ENCODE measurements at places on chromosomes 7 and 10. TPM values are rescaled to one million over a fixed set of nuclear protein-coding genes. Genes with fewer than 3 reads are reported as not detected.

GRCh38 chr10:78903341-78903940 is 165.3 kb upstream of the ZMIZ1 start:
- DNase-seq, result no peak

- no peak for DNase-seq
Observed at GRCh38 chr7:131511774-131512535, 44.5 kb downstream of the PODXL start.

DNA sequence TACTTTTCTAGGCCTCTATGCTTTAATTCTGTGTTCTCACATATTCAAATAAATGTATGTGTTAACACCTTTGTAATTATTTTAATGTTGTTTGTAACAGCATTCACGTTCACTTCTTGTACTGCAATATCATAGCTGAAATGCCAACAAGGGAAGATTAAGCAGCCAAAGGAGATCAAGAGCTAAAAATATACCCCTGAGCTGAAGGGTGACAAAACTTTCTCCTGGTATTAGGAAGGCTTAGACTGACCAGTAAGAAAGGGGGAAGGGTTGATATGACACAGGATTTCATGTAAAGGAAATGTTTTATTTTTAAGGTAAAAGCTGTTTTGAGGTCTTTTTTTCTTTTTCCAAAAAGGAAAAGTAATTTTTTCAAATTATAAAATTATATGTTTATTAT is 40.4 kb upstream of the VDAC2 start:
- DNase-seq, result no peak

DNA sequence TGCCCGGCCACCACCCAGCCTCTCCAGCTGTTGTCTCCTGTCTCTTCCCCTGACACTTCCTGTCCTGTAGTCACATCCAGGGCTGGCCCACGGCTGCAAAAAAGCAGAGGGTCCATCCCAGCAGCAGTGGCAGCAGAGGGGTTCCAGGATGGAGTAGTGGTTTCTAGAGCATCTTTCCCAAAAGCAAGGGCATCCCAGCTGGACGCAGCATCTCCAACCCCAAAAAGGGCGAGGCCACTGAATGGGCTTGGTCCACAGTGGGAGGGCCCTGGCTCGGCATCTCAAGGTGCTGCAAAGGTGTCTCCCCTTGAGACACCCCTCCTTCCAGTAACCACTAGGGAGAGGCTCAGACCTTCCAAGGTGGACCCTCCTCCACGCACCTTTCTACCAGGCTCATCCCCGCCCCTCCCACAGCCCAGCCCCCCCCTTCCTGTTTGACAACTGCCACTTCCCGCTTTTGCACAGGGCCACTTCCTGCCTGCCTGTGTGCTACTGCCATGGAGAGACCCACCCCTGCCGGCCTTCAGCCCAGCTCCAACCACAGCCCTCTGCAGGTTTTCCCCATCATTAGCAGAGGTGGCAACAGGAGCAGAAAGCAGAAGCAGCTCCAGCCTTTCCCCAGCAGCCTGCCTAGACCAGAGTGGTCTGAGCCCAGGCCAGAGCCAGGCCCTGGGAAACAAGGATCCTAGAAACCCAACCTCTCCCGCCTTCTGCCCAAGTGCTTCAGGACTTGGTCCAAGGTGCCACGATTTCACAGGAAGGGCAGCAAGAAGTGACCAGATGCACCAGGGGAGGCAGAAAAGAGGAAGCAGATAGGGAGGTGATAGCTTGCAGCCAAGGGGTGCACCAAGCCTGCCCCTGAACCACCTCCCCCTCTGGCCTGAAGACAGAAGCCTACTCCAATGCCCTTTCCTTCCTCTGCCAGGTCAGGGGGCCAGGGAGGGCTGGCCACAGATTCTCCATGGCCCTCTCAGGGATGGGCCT is 8.6 kb downstream of the CAMK2G start:
- peak; percentile 75 for DNase-seq

DNA sequence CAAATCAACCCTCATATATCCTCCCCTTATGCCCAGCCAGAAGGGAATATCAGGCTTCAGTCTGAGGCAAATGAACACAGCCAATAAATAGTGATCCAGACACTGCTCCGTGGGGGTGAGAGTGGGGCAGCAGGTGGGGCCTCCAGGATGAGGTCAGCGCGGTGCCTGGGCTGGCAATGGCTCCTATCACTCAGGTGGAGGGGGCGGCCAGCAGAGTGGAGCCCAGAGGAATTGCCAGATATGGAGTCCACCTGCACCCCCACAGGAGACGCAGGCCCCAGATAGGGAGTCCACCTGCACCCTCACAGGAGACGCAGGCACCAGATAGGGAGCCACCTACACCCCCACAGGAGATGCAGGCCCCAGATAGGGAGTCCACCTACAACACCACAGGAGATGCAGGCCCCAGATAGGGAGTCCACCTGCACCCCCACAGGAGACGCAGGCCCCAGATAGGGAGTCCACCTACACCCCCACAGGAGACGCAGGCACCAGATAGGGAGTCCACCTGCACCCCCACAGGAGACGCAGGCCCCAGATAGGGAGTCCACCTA is 78.0 kb upstream of the PPP2R2D start:
- no peak for DNase-seq

GRCh38 chr10:9302140-9302746 is 1247.8 kb downstream of the GATA3 start:
- DNase-seq, result peak; percentile 33

- no peak for DNase-seq
Observed at GRCh38 chr7:69245646-69246045, 352.6 kb upstream of the AUTS2 start.

GRCh38 chr7:135156290-135156689 is 8.4 kb downstream of the TMEM140 start:
- DNase-seq, result no peak

DNA sequence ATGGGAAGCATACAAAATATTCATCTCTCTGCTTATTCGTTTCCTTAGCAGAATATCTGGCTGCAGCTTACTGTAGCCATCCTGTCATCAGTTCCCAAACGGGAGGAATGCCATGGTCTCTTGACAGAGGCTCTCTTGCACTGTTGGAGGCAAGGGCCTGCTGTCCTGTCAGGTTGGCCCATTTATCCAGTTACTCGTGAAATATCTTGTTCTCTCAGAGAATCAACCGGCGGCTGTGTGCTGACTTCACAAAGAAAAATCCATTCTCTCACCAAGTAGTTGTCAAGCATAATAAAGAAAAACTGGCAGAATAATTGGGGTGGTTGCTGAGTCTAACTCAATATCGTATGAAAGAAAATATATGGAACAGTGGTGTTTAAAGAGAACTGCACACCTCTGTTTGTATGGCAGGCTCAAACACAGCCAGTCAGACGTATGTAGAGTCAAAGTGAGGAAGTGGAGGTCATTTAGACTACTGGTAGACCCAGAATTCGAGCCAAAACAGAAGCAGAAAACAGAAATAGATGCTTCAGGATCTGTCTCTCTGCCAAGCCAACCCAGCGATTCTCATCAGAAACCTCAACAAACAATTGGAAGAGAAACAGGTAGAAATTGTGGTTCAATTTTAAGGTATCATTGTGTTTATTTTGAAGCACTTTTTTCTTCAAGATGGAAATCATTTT is 349.2 kb upstream of the PRKCQ start:
- peak; percentile 58 for DNase-seq

GRCh38 chr10:35223016-35223415 is 96.4 kb downstream of the CREM start:
- DNase-seq, result no peak

GRCh38 chr10:80855348-80855971 is 317.8 kb downstream of the SH2D4B start:
- no peak for DNase-seq

DNA sequence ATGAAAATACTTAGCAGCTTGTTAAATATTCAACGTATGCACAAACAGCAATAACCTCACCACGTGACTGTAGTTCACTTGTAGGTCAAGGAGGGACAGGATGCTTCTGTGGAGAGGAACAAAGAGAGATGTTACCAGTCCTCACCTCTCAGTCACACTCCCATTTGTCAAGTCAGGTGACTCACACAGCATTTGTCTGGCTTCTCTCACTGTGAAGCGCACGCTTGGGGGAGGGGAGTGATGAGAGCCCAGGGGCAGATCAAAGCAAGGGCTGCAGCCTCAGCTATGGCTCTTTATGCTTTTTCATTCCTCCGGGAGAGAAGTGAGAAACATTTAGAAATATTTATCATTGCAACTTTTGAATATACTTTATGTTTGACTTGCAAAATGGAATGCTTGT is 2.9 kb upstream of the RBM20 start:
- DNase-seq, result no peak

DNA sequence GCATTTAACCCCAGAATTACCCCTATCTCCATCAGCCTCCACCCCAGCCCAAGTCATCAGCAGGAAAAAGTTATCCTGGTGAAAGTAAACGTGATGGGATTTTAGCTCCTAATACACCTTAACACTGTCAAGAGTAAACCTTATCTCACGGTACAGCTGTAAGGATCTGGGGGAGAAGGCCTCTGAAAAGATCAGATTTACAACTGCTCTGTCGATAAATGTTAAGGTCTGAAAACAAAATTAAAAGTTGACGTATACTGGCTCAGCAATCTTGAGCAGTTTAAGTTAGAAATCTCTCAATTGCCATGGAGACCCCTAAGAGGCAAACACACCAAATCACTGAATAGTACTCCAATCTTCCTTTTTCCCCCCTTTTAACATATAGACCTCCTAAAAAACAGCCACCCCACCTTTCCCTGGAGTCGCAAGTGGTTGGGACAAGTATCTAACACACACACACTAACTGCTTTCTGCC is 6.1 kb downstream of the SKAP2 start:
- DNase-seq, result no peak

GRCh38 chr10:101397140-101397539 is 43.2 kb downstream of the BTRC start:
- DNase-seq, result peak; percentile 2

GRCh38 chr7:37448636-37449361 is at the start of gene ELMO1:
TSS of gene ELMO1 (minus strand) at chr7:37448864. CDS start at chr7:37342690, 106,174 bp downstream.
- DNase-seq, result peak; percentile 85

DNA sequence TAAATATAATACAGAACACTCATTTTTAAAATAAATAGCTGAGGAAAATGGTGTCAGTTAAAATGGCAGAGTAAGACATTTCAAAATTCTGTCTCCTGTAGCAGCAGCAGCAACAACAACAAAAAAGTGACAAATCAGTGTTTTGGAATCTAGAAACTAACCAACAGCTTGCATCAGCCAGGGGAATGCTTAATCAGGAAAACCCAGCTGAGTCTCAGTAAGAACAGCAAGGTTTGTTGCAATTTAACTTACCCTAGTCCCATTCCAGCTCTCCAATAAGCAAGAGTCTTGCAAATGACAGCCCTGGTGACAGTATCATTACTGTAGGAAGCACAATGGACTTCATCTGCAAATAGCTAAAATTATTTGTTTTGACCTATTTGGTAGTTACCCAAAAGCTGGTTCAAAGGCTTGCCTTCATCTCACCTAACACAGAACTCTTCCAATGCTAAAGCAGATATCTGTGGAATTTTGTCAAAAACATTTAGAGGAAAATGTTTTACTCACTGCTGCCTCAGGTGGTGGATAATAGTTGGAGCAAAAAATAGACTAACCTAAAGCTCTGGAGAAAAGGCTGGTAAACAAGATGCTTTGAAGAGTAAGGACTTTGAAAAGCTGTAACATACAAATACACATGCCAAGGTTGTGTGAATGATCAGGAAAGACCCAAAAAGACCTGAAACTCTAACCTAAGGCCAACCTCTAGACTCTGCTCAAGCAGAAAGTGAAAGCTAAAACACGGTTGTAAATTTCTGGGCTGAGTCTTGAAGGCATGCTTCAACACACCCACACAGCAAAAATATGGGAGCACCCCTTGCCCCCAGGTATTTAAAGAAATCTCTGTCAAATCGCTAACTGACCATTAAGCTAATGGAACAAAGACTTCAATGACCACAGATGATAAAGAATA is 9.9 kb upstream of the ARHGAP22 start:
- DNase-seq, result peak; percentile 35

- no peak for DNase-seq
Observed at GRCh38 chr7:31819031-31819430, 132.0 kb downstream of the PPP1R17 start.

DNA sequence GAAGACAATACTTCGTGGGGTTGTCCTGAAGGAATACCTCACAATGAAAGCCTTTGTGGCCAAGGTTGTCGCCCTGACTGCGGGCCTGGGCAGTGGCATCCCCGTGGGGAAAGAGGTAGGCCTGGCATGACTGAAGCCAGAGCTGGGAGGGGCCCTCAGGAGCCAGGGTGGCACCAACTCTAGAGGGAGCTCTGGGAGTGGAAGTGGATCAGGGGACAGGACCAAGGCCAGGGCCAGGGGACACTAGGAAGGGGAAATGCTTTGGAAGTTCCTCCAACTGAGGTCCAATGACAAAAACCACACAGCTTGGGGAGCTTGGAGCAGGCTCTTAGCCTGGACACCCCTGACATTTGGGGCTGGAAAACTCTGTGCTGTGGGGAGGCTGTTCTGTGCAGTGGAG is 5.8 kb downstream of the CLCN1 start:
- peak; percentile 63 for DNase-seq

- no peak for DNase-seq
Observed at GRCh38 chr10:21402606-21403083, 122.8 kb downstream of the SKIDA1 start.

- DNase-seq, result peak; percentile 47
Observed at GRCh38 chr10:103888113-103888841, 29.7 kb downstream of the STN1 start.

GRCh38 chr7:103879928-103880600 is 109.4 kb downstream of the RELN start:
- DNase-seq, result no peak

DNA sequence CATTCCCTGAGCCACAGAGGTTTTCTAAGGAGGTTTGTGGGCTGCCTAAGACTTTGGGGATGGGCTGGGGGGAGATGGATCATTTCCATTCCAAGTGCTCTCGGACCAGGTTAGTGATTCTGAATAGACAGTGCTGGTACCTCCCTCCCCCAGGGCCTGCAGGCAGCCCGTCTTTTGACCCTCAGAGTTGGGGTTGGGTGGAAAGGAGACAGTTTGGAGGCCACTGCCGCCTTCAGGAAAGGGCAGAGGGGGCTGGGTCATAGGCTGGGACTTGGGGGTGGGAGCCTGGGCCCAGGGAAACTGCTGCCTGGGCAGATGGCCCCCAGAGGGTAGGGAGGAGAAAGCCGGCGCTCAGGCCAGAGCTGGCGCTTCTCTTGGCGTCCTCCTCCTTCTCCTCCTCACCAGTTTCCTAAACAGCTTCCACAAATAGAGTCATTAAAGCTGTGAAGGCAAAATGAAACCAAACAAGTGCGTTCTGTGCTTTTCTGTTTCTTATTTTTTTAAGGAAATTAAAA is 4.4 kb downstream of the UNC5B start:
- DNase-seq, result no peak

The GBX1 gene
- polyA plus RNA-seq, result not detected

The ARMC3 gene
- polyA plus RNA-seq, result not detected

The LIPK gene
- not detected for polyA plus RNA-seq

The DDC gene
- not detected for polyA plus RNA-seq

The ANKRD2 gene
- polyA plus RNA-seq, result not detected

The PRKCQ gene
- polyA plus RNA-seq, result 0.09 TPM

The NPFFR1 gene
- not detected for polyA plus RNA-seq

The ZNF679 gene
- not detected for polyA plus RNA-seq

The RBM28 gene
- 6.5 TPM for polyA plus RNA-seq

The HPSE2 gene
- polyA plus RNA-seq, result not detected

The TRPV5 gene
- polyA plus RNA-seq, result not detected

The FAM25C gene
- polyA plus RNA-seq, result not detected

The OPALIN gene
- polyA plus RNA-seq, result not detected

Measured in CD14-positive monocyte (primary cell).